Breast epithelium (tissue), 4 donors: ENCODE measurements at places on chromosomes 3 and 15. TPM values are rescaled to one million over a fixed set of nuclear protein-coding genes. Genes with fewer than 3 reads are reported as not detected.
A peak's percentile ranks its signal among the peaks of the same experiment; 100 is the strongest.

DNA sequence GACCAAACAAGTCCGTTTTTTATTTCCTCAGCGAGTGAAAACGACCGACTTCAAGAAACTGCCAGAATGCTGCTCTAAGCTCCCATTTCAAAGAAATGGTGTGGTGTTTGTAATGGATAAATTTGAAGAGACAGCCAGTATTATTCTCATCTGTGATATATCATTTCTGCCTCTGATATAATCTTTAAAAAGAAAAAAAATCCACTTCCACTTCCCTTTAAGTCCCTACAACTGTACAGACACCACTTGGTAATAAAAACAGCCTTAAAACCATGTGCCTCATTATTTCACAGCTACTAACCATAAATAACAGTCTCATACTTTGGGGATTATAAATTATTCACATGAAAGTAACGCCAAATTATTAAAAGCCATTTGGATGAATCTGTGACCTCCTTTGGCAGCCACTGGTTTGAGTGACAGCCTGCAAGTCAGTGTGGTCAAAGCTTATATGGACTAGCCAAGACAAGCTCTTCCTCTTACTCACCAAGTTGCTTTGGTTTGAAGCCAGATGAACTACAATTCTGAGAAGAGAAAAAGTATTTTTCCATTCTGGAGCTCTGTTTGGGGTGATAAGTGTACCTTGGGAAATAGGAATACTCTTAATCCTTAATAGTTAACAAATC, 168.0 kb downstream of the SHOX2 start:
- no peak for DNase-seq

DNA sequence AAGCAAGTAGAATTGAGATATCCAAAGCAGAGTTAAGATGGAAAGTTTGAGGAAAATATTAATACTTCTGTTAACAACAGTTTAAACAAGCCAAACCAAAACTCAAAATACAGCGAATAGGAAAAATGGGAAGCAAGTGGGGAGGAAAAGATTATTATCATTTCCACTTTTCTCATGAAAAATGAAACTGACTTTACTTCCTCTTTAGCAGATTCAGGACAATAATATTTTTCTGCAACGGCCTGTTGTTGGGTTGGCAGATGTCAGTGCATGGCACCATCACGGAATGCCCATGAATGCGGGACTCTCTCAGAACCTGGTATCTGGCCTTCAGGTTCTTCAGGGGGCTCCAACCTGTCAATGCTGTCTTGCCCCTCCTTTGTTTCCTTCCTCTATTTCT, 11.1 kb downstream of the ANKUB1 start:
- DNase-seq, result no peak

DNA sequence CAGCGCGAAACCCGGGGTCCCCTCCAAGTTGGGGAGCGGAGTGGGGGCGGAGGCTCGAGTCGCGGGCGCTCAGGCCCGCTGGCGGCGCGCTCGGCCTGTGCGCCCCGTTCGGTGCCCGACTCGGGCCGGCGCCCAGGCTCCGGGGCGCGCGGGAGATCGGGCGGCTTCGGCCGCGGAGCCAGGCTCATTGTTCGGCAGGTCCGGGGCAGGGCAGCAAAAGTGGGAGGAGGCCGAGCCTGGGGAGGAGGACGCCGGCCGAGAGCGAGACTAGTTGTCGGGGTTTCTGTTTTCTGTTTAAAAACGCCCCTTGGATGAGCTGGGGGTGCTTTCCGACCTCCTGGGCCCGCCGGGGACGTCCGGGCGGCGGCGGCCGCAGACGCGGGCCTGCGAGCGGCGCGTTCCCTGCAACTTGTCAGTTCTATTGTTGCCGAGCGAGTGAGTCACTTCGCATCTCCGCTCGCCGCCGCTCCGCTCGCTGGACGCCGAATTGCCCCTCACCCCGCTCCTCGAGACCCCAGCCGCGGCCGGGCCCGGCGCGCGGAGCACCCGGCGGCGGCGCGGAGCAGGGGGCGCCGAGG, 676 bp downstream of the TCF12 start:
- DNase-seq, result peak; percentile 34

DNA sequence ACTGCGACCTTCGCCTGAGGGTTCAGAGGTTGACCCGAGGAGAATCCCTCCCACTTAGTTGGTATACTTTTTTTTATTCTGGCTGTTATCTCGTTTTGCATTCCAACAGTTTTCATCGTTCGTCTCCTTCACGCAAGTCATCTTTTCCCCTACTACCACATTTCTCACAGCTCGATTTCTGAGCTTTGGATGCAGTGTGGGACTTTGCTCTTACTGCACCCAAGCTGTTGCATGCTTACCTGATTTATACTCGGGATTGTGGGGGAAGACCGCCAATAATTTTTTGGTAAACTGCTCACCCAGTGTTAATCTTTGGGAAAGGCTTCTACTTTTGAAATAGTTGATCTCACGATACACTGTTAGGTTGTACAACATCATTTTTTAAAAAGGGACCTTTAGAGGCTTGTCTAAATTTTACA, 702 bp downstream of the TBC1D23 start:
- no peak for DNase-seq

DNA sequence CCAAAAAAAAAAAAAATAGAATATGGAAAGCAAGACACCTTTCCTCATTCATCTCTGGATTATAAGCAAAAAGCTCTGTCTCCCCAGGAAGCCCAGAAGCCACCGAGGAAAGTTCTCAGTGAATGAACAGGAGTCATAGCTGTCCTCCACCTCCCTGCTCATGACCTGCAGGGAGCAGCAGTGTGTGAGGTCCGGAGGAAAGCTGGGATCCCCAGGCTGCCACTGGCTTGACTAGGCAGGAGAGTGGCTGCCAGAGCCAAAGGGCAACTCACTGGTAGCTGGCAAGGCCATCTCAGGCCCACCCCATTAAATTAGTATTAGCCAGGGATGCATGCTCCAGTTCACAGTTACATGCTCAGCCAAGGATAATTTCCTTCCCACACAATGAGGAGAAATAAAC, 191.6 kb upstream of the STT3B start:
- DNase-seq, result no peak

SLC12A1 gene
- total RNA-seq, result not detected

MYLK gene
- total RNA-seq, result 188 TPM

LRRC2 gene
- 13.8 TPM for total RNA-seq
